NCI-H1105 (cell line): ENCODE measurements at places on chromosomes 7 and 10.
A peak's percentile ranks its signal among the peaks of the same experiment; 100 is the strongest.

GRCh38 chr7:25456467-25457171 lies 228.3 kb upstream of the NPVF start:
- DNase-seq, result peak; percentile 21

GRCh38 chr7:12731775-12732174 lies 44.3 kb downstream of the ARL4A start:
- no peak for DNase-seq

- DNase-seq, result peak; percentile 53
Measured at GRCh38 chr7:122528879-122529481, 169.9 kb downstream of the RNF133 start.

DNA sequence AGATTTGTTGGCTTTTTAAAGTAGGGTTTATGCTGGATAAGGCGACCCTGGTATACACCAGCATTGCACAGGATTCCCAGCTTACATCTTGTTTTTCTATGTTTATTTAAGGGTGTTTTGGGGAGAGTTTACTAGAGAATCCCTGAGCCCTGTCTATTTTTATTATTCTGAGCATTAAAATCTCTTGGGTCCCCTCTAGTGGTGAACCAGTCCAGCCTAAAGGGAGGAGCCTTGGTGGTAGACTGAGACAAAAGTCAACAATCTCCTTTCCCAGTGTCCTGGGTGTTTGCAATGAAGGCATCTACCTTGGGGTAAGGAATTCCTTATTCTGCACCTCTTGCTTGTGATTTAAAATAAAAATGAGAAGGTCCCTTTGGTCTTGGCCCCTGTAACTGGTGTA lies 38.2 kb downstream of the ANTXRL start:
- no peak for DNase-seq

GRCh38 chr7:3089493-3089892 lies 45.8 kb upstream of the CARD11 start:
- no peak for DNase-seq

DNA sequence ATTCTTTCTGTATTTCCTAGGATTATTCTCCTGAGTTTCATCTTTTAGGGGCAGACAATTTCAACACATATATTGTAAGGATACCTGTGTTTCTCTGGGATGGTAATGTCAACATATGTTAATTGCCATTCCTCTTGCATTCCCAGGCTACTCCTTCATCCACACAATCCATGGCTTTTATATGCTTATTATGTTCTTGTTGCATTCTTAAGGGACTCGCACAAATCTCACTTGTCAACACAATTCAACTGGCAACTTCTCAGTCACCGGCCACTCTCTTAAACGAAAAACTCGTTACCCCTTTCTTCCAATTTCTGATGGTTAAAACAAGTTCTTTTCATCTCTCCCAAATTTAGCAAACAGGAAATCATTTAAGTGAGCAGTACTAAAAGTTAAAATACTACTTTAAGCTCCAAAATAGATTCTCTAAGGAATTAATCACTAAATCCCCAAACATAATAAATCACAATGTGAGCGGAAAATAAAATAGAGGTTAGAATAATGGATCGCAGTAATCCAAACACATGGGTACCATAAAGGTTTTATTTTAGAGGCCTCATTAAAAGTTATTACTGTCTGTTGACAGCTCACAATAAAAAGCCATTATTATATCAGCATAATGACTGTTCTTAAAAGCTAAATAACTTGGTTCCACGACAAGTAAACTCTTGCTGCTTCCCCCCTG lies 223.2 kb downstream of the ELMO1 start:
- DNase-seq, result no peak

- no peak for DNase-seq
Measured at GRCh38 chr10:84208023-84208422, 13.7 kb downstream of the CDHR1 start.

DNA sequence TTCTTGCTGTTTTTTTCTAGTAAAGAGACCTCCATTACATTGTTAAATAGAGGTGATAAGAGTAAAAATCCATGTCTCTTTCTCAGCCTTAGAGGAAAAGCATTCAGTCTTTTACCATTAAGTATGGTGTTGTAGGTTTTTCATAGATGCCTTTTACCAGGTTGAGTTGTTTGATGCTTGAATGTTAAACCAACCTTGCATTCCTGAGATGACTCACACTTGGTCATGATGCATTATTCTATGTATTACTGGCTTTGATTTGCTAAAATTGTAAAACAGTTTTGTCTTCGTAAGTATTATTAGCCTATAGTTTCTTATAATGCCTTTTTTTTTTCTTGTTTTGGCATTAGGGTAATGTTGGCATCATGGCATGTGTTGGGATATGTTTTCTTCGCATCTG lies 90.0 kb downstream of the ANKRD61 start:
- DNase-seq, result no peak

DNA sequence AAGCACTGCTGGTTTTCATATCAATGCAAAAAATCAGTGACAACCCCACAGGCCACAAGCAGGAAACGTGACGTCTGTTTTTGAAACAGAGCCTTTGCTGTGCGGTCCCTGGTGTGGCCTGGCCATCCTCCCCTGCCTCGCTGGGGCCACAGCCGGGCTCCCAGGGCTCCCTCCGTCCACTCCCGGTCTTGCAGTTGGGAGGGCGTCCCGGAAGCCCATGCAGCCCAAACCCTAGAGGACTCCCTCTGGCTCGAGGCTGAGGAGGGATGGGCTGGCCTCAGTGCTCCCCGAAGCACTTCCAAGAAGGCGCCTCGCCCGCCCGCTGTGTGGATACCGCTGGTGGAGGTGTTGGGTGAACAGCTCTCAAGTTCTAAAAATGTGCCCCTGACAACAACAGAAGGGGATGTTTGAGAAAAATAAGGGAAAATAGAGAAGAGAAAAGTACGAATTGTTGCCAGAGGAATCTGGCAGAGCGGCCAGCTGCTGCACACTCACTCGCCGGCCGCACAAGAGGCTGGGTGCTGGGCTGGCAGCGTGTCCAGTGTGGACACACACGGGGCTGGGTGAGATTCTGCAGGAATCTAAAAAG lies 73.5 kb downstream of the ZRANB1 start:
- DNase-seq, result no peak

DNA sequence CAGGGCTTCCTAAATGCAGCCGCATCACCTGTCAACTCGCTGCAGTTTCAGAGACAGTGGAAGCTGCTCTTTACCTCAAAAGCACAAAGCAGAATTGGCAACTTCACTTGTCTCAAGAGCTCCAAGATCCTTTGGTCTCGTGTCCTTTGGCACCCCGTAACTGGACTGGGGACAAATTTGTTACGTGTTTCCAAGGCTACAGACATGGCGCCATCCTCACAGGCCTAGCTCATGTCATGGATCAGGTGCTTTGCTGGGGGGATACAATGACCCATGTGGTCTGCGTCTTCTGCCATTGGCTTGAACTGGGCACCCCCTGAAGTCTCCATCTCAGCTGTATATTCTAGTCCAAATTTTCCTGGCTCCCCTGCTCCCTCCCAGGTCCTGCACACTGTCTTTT lies 48.6 kb downstream of the CHST3 start:
- no peak for DNase-seq

GRCh38 chr10:106280896-106281460 lies 883.5 kb downstream of the SORCS1 start:
- DNase-seq, result no peak

DNA sequence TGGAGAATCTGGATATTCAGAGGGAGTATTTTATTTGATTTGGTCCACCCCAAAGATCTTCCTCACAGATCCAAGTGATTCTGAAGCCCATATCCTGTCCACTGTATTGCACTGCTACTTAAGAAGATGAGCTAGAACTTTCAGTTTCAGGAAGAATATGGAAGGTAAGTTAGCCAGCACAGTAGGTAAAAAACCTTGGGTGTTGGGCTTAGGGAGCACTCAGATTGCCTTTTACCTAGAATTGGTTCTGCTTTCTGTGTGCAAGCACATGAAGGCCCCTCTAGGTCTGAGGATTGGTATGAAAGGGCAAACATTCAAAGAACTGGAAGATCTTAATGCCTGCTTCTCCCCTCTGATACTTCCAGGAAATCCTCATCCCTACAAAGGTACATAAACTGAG lies 146.7 kb upstream of the COL1A2 start:
- no peak for DNase-seq

- no peak for DNase-seq
Measured at GRCh38 chr7:40482845-40483244, 348.0 kb downstream of the SUGCT start.

- DNase-seq, result no peak
Measured at GRCh38 chr7:70771451-70771850, 360.5 kb upstream of the GALNT17 start.

DNA sequence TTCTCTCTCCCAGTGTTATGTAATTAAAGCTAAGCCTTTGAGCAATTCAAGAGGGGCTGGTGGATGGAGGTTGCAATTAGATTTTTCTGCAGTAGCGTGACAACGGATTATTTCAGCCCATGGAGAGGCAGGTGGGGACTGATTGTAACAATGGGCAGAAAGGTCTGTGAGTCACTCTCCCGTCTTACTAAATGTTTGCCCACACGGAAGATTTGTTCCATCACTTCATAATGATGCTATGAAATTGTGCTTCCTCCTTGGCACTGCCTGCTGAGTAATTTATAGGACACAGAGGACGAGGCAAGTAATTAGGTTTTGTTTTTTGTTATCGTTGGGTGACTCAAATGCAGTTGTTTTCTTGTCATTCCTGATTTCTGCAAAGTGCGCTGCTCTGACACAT lies 594.5 kb upstream of the DPP6 start:
- peak; percentile 63 for DNase-seq

DNA sequence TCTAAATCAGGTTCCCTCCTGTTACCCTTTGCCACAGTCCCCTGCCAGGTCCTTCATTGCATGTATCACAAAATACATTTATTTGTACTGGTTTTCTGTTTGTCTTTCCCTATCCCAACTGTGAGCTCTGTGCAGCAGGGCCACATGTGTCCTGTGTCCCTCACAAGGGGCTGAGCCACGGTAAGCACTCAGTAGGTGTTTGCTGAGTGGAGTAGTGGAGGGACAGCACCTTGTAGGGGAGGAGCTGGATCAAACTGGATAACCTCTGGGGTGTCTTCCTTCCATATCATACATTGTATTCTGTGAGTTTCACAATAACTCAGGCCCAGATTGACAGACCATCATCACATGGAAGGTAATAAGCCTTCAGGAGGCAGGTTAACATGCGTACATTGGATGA lies 25.9 kb downstream of the PIK3CG start:
- no peak for DNase-seq

- no peak for DNase-seq
Measured at GRCh38 chr7:101608772-101609713, 20.1 kb downstream of the MYL10 start.

- DNase-seq, result no peak
Measured at GRCh38 chr10:92571649-92572048, 2.2 kb downstream of the IDE start.

GRCh38 chr10:35178331-35178730 lies 51.7 kb downstream of the CREM start:
- DNase-seq, result no peak

- no peak for DNase-seq
Measured at GRCh38 chr10:89163265-89163995, 43.7 kb downstream of the CH25H start.

DNA sequence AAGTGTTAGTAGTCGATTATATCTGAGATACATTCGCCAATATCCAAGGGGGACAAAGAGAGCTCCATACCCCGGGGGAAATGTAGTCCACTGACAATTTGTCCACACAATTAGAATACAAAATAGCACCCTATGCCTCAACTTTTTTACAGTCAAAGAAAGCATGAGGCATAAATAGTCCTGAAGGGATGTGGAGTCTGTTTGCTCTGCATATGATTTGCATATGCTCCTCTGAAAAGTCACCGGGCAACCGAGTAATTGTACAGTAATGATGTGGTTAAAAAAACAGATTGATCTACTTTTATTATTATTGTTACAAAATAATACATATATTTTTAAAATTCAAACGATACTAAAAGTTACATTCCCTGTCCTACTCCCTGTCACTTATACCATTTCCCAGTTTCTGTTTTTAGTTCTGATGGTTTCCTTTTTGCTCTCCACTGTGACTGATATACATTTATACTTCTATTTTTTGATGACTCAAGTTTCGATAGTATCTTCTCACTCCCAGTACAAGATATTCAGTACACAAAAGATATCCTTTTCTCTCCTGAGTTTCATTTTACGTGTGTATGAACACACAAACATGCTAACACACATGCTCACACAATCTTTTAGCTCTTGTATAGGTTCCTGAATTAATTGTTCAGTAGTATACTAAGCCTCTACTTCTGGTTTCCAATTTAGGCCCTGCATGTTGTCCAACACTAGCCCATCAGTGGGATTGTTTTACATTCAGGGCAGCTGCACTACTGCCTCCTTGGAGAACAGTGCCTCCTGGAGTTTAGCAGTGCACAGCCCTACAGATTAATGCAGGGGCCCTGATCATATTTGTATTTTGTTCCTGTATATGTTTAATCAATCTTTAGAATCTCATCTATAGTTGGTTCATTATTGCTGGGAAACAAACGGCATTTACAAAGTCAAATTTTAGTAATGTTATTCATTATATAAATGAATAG lies 130.9 kb downstream of the TES start:
- no peak for DNase-seq

- DNase-seq, result no peak
Measured at GRCh38 chr7:45967591-45968157, 46.6 kb upstream of the IGFBP3 start.
